ENCODE measurements at places on chromosomes 16 and 17.

GRCh38 chr16:5025171-5025632 is 8.5 kb downstream of the NAGPA start:
- DNase-seq = no peak

GRCh38 chr17:47301161-47301560 is 22.6 kb upstream of the EFCAB13 start:
- no peak for DNase-seq

- no peak for DNase-seq
Measured at GRCh38 chr17:28407974-28408306, 1.9 kb upstream of the SLC46A1 start.

DNA sequence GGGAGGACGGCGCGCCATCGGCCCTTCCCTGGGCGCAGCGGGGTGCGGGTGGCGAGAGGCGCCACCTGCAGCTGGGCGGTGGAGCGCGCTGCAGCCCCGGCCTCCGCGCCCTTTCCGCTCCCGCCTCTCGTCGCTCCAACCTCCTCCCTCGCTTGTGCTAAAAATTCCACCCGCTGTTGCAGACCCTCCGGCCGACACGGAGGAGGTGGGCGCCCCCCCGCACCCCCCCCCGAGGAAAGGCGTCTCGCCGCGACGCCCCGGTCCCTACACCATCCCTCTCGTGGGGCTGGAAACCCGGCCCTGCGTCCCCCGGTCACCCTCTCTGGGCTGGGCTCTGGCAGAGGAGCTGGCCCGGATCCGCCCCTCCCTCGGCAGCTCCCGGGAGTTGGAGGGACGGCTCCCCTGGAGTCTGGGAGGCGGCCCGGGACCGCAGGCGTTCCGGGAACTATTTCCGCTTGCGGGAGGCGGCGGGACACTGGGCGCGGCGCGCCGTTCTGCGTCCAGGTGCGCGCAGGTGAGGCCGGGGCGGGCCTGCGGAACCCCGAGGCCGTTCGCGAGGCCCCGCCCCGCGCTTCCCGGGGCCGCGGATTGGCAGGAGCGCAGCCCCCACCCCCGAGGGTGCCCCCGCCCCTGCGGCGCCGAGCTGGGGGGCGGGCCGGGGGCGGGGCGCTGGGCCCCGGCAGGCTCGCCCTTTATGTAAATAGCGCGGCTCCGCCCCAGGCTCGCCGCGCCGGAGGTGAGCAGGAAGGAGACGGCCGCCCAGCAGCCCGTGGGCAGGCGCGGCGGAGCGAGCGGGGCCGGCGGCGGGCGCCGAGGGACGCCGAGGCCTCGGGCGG is at the start of gene LLGL2:
Gene LLGL2 (plus strand): TSS at position 728 of the 836 bp plus-strand sequence. CDS start 17,730 bp downstream, outside the sequence.
- DNase-seq = peak; percentile 99

DNA sequence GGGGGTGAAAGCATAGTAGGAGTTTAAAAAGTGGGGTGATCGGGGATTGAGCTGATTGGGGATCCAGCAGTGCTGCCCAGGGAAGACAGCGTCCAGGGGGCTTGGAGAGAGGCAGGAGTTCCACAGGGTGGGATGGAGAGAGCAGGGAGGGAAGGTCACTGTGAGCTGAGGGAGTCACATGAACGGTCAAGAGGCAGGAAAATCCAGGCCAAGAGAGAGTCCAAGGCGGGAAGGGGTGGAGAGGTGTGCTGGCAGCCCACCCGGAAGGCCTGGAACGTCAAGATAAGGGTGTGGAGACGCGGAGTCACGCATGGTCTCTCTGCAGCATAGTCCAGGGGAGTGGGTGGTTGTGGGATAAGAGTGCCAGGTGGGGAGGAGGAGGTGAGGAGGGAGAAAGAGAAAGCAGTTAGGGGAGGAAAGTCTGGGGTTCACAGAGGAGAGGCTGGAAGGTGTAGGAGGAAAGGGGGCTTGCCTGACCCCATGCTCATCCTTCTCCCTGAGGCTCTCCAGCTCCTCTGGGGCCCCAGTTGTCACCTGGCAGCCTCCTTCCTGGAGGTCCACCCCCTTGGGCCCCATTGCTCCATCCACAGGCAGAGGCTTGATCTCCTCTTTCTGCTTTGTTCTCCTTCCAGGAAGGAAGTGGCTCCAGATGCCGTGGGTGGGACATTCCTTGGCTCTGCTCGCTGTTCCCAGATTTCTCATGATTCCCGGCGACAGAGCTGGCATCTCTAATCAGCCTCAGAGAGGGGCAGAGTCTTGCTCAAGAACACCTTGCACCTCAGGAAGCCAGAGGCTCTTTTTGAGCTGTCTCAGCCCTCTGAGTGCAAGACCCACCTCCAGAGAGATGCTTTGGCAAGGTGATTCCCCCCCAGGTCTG is 28.7 kb downstream of the CCR7 start:
- DNase-seq = no peak

GRCh38 chr17:17269926-17270773 is 10.9 kb downstream of the COPS3 start:
- no peak for DNase-seq

Measured in GM20000 (cell line).